ENCODE measurements at places on chromosomes 16 and 17.

DNA sequence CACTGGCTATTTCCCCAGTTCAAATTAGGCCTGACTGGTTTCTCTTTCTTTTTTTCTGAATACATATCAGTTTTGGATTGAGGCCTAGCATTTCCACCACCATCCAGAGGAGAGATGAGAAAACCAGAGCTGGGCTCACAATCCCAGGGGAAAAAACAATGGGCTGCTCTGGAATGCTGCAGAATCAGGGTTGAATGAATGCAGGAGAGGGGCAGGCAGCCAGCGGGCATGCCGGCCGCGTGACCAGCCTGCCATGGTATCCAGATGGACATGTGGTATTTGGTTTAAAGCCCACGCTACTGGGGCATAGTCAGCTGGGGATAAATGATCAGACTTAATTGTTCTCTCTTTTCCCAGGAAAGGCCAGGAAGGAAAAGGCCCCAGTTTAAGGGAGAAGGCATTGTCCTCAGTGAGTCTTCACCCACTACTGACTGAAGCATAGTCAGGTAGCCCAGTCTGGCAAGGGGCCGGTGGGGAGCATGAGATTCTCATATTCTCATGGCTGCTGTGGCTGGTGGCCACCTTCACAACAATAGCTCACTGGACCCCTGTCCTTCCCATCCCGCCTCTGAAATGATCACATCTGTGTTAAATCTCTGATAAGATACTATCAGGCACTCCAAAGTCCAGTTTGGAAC lies 38.7 kb upstream of the RHOT1 start:
- DNase-seq = no peak

GRCh38 chr17:69390795-69391501 lies 23.5 kb upstream of the MAP2K6 start:
- no peak for DNase-seq

DNA sequence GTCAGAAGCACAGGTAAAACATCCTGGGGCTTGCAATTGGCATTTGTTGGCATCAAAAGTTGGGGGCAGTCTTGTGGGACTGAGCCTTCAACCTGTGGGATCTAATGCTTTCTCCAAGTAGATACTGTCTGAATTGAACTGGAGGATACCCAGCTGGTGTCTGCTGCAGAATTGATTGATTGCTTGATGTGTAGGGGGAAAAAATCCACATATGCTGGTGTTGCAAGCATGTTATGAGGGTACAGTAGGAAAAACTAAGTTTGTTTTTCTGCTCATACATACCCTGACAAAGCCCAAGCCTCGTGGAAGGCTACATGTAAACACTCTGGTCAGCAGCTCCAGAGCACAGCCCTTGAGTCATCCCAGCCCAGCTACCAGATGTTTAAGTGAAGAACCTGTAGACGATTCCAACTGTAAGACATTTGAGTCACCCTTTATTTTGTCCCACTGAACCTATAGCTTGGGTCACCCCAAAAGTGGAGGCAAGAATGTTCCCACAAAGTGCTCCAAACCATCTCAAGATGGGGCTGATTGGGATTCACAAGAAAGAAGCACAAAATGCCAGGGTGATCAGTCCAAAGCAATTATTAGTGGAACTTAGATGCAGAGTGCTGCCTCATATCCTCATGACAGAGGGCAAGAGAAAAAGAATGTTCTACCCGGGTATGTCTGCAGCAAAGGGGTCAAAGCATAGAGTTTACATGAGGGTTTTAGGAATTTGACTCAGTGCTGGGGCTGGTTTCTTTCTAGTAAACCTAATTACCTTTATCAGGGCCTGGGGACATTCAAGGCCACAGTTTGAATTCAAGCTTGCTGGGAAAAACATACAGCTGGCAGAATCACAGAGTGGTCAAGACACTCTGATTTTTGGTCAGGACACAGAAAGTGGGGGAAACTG lies 9.6 kb upstream of the APPBP2 start:
- DNase-seq = no peak

- DNase-seq = no peak
These were observed 29.6 kb downstream of the LITAF start for GRCh38 chr16:11556945-11557720.

GRCh38 chr17:43915559-43915958 lies 8.2 kb upstream of the MPP2 start:
- DNase-seq = no peak

DNA sequence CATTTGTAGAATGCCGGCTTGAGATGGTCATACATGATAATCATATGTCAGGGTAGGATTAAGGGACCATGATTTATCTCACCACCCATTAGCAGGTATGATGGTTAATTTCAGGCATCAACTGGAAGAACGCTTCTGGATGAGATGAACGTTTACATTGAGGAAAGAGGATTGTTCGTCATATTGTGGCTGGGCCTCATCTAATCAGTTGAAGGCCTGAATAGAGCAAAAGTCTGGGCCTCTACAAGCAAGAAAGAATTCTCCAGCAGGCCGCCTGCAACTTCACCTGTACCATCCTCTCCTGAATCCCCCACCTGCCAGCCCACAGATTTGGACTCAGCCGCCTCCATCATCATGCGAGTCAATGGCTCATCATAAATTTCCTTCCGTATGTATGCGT lies 30.6 kb upstream of the XYLT1 start:
- DNase-seq = no peak

GRCh38 chr16:79069633-79070032 lies 530.9 kb downstream of the MAF start:
- DNase-seq = no peak

- DNase-seq = no peak
These were observed 3.1 kb downstream of the TPPP3 start for GRCh38 chr16:67389911-67390815.

DNA sequence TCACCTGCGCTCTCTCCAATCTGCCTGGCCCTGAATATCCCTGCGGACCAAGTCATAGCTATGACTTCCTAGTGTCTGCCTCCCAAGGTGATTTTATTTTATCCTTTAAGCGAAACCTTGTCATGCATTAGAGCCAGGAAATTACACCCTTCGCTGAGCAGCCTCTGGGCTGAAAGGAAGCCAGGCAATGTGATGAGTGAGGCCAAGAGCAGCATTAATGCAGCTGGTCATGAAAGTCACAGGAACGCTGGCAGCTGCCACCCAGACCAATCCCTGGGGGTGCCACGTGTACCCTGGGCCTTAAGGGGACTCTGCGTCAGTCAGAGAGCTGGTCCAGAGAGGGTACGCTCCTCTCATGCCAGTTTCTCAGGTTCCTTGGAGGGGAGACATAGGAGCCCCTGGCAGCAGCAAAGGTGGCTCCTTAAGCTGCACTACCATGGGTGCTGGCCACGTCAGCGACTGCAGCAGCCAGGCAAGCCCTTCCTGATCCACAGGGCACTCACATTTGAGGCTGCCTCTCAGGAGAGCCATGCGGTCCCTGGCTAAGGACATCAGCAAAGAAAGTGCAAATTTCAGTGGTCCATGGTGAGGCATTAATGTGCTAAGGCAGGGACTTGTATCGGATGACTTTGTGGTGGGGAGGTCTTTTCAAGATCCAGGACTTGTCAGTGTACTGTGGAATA lies 42.7 kb upstream of the WSCD1 start:
- DNase-seq = no peak

DNA sequence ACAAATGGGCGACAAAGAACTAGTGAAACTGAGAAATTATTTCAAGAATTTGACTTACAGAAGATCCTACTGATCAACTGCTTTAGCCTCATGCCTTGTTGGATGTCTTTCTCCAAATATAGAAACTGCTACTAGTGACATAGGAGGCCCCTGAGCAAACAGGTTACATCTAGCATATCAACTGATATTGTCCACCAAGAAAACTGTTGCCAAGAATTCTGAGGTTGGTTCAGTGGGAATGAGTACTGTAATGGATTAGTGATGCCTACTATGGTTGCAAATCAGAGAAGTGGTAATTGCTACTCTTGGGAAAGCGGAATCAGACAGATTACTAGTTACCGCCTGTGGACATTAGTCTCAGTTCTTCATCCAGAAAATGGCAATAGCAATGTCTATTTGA lies 10.0 kb downstream of the CDC27 start:
- no peak for DNase-seq

DNA sequence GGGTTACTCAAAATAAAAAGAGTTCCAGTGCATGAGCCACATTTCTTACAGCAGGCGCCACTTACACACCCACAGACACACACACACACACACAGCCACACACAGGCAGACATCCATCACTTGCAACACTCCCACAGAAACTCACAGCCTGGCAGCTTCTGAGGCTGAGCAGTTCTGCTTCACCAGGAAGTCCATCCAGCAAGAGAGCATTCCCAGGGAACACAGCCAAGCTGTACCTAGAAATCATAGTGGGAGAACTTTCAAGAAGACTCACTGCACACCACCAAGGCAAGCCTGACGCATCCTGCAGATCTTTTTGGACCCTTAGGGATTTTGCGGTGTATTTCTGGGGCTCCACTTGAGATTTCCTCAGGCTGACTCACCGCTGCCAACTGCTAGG lies 140.9 kb upstream of the WSB1 start:
- no peak for DNase-seq

DNA sequence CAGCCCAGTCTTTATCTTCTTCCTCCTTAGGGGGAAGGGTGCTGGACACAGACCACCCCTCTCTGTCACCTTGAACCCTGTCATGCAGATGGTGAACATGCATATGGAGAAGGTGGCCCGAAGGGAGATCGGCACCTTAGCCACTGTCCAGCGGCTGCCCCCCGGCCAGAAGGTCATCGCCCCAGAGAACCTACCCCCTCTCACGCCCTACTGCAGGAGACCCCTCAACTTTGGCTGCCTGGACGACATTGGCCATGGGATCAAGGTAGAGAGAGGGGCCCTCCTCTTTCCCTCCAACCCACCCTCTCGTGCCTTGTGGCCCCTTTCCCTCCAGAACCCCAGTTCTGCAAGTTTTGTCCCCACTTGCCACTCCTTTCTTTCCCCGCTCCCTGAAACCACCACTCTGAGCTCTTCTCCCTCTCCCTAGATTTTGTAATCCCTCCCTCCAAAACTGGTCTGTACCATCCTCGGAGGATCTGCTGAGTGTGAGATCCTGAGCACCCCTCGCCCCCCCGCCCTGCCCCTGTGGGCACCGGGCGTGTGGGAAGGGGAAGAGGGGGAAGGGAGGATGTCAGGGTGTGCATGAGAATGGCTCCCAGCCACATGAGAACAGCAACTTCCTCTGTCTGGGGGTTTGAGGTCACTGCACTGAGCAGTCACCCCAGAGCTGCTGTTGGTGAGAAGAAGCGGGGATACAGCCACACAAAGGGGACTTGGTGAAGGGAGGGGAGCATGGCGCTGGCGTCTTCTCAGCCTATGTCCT lies 7.3 kb downstream of the ABI3 start:
- peak; percentile 43 for DNase-seq

- no peak for DNase-seq
These were observed 121.7 kb upstream of the CDC42EP4 start for GRCh38 chr17:73433501-73433900.

- no peak for DNase-seq
These were observed 4.2 kb downstream of the TOB1 start for GRCh38 chr17:50861822-50862528.

Data from activated CD4-positive, alpha-beta T cell treated with anti-CD3 and anti-CD28 coated beads, Interleukin-2, amount 50 U/mL, for 4 hours (primary cell).